ENCODE measurements at places on chromosomes 7 and 10.

DNA sequence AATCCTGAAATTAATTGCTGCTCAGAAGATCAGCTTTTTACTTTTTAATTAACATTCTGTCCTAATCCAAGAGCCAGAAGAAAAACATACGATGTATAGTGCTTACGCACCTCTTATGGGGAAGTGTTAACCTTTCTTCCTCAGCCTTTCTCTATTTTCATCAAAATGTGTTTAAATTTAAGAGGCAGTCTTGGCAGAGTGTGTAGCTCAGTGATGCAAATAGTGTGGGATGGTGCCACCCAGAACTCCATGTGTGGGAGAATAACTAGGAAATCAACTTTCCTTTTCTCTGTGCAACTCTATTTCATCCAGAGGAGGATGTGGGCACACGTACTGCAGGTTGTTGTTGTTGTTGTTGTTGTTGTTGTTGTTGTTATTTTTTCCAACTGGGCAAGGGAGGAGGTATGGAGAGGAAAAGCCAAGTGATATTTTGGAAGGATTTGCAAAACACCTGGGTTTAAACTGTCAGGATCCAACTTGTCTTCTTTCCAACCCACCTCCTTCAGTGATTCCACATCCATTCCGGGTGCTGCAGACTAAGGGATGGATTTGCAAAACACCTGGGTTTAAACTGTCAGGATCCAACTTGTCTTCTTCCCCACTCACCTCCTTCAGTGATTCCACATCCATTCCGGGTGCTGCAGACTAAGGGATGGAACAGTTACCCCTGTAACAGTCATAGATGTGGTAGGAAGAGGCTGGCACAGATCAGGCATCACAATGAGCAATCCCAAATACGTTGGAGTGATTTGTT is 19.8 kb downstream of the ELMO1 start:
- DNase-seq, result no peak

DNA sequence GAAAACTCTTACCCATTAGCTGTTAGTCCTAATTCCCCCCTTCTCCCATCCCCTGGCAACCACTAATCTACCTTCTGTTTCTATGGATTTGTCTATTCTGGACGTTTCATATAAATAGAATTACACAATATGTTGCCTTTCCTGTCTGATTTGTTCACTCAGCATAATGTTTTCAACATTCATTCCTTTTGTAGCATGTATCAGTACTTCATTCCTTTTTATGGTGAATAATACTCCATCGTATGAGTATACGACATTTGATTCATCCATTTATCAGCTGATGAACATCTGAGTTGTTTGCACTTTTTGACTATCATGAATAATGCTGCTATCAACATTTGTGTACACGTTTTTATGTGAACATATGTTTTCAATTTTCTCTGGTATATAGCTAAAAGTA is 4.4 kb upstream of the FRAT1 start:
- DNase-seq, result no peak

- no peak for DNase-seq
Observed at GRCh38 chr7:79175374-79175773, 278.1 kb downstream of the MAGI2 start.

GRCh38 chr10:47082055-47082784 is 171.0 kb downstream of the PTPN20 start:
- DNase-seq, result no peak

GRCh38 chr10:95434583-95434982 is 126.6 kb downstream of the SORBS1 start:
- DNase-seq, result no peak

DNA sequence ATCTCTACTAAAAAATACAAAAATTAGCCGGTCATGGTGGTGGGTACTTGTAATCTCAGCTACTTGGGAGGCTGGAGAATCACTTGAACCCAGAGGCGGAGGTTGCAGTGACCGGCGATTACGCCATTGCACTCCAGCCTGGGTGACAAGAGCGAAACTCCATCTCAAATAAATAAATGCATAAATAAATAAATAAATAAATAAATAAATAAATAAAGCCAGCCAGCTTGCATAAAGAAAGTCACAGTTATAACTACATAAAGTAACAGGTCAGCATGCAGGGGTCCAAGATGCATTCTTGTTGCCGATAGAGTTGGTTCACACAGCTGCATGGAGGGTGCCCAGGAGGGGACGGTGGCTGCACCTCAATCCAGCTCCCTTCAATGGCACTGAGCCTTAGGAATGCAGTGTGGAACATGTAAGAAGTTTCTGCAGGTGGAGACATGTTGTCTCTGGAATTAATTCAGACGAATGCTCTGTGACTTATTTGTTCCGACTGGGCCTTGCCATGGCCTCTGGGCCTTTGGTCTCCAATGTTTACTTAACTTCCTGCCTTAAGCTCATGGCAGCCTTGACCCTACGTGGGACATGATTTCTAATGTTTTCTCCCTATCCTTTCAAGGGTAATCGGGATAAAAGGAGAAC is 159.6 kb upstream of the PRKCQ start:
- no peak for DNase-seq

GRCh38 chr7:78765943-78766729 is 687.3 kb downstream of the MAGI2 start:
- DNase-seq, result no peak
